CD4-positive, alpha-beta T cell treated with Interleukin-6 at 100 ng/mL for 8 hours (primary cell): ENCODE measurements at places on chromosomes 5 and 9.

- no peak for DNase-seq
Measured at GRCh38 chr5:42228279-42228678, 195.0 kb upstream of the GHR start.

- DNase-seq, result peak; percentile 3
Measured at GRCh38 chr5:64958757-64959391, 190.1 kb downstream of the CWC27 start.

DNA sequence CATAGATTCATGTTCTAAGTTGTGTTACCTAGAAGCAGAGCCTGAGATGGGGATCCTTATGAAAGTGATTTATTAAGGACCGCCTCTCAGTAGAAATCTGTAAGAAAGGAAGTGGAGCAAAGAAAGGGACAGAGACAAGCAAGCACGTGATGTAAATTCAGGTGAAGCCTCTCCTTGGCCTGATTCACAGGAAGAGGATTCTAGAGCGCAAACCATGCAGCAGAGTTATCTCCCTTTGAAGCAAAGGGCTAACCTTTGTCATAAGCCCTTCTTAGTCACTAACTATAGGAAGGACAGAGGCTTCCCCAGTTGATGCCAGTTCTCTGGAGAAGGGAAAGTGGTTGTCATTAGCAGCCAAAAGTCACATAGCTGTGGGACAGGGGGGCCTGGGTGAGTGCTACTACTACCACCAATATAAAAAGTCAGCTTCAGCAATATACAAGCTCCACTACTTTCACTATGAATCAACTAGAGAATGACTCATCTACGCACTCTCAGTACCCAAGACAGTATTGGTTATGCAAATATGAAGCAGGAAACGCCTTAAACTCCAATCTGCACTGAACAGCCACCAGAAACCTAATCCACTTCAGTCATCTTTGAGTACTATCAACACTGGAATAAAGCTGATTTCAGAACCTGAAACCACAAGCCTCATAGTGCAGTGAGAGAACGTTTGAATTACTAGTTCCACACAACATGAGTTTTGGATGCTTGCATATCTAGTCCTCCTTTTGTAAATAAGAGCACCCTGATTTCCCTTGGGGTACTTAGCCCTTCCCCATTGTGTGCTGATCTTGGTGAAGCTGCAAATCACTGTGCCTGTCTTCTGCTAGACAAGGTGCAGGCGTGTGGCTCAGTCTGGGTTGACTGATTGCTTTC is 162.7 kb downstream of the ZNF608 start:
- DNase-seq, result no peak

DNA sequence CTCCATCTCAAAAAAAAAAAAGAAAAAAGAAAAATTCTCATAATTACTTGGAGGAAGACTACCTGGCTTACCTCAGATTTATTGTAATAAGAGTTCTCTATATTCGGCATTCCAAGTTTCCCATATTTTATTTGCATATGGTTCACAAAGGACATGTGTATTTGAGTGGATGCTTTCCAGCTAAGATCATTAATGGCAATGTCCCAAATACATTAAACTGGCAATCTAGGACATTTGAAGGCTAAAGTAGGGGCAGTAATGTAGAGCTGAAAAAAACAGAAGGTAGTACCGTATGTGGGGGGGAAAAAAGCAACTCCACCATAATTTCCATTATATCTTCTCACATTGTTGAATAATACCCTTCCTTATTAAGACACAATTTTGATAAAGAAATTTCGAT is 4.9 kb downstream of the TUT7 start:
- DNase-seq, result no peak

GRCh38 chr5:95972196-95972595 is 10.5 kb upstream of the ELL2 start:
- no peak for DNase-seq

- no peak for DNase-seq
Measured at GRCh38 chr9:116141864-116142561, 11.6 kb upstream of the PAPPA start.

DNA sequence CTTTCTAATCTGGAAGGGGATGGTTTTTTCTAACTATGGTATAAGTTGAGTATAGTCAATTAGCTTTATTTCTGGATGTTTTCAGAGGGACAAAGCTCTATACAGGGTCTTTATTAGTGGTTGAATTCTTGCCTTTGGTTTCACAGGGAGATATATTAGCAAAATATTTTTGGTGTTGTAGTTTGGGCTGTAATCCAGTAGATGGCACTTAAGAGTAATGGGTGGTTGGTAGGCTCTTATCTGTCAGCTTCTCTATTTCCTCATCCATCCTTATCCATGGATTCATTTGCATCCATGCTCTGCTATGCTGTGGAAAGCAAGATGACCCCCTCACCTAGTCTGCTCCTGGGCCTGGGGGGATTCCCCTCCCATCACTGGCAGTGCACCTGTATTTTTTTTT is 363.6 kb upstream of the CYLC2 start:
- no peak for DNase-seq

DNA sequence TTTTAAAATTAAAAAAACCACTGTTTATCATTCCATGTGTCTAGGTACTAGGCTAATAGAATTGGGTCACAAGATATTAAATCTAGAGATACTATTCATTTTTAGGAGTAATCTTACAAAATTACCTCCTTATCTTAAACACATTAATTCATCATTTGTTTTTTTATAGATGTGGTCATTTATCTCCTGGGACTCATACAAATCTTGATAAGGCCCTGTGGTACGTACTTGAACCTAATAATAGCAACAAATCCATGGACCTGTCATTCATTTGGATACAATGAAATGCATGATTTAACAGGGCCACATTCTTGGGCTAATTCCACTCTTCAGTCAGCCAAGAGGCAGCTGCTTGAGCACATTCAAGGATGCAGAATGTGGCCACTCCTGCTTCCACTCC is 66.4 kb upstream of the MARCHF11 start:
- DNase-seq, result no peak

DNA sequence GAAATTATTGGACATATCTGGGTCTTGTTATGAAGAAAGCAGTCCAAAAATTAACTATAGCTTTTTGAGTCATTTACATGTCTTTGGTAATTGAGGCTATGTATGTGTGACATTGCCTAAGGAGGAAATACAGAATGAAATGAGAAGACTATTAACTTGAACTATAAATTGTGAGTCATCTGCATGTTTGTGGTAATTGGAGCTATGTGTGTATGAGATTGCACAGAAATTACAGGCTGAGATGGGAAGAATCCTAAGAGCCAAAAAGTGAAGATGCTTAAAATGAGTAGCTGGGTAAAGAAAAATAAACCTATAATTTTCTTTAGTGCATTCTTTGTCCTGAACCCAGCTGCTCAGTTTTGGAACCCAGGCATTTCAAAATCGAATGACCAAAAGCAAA is 747.6 kb upstream of the EDIL3 start:
- DNase-seq, result no peak

GRCh38 chr5:179680780-179681401 is at the start of gene CBY3:
Gene CBY3, minus strand, starts transcription at chr5:179681034. Its CDS starts 116 bp downstream, at chr5:179680918.
- DNase-seq, result no peak

DNA sequence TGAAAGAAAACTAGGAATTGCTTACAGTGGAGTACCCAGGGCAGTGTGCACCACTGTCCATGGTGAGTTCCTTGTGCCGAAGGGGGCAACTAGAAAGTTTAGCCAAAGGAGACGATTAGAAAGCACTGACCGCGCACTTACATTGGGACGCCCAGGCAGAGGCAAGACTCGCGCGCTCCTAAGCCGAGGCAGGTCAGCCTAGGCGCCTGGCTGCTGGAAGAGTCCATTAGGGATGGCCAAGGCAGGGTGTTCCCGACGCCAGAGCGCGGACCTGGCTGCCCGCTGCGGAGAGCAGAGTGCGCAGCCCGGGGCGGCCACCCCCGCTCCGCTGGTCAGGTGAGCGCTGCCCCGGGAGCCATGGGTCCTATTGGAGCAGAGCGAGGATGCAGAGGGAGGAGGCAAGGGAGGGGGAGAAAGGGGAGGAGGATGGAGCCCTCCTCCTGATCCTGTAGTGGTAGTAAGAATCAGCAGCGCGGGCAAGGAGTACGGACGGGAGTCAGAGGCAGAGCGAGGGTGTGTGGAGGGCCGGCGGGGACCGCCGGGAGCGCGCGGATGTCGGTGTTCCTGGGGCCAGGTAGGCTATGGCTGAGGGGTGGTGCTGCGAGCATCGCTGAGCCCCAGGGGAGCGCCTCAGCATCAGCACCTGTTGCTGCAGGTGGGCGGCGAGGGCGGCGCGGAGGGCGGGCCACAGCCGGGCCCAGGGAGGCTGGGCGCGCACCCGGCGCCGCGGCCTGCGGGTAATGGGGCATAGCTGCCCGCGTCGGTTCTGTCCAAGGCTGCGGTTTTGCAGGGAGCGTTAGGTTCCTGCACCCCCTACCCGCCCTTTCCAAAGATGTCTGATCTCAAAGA is at the start of gene ADGRV1:
TSS of gene ADGRV1 (plus strand) at position 454 of the 849 bp plus-strand sequence. CDS start at position 553, 99 bp downstream.
- no peak for DNase-seq

DNA sequence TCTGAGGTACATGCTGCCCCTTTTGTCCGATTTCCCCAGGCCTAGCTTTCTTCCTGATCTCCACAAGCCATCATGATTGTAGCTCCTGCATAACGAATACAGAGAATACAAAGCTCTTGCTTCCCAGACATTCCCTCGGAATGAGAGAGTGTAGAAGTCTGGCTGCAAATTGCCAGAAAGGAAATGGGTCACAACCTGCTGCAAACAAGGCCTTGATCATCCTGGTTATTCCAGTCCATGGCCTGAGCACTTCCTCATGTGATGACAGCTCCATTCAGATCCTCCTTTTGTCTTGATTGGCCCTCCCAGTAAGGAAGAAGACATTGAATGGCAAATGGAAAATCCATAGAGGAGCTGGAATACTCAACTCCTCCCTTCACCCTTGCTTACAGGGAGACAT is 136.0 kb upstream of the ADRA1B start:
- no peak for DNase-seq
